ENCODE measurements at places on chromosomes 6 and 20.

- DNase-seq, result no peak
Measured at GRCh38 chr6:148814082-148814790, 67.4 kb downstream of the UST start.

GRCh38 chr20:59318803-59319202 is 18.4 kb downstream of the EDN3 start:
- DNase-seq, result no peak

DNA sequence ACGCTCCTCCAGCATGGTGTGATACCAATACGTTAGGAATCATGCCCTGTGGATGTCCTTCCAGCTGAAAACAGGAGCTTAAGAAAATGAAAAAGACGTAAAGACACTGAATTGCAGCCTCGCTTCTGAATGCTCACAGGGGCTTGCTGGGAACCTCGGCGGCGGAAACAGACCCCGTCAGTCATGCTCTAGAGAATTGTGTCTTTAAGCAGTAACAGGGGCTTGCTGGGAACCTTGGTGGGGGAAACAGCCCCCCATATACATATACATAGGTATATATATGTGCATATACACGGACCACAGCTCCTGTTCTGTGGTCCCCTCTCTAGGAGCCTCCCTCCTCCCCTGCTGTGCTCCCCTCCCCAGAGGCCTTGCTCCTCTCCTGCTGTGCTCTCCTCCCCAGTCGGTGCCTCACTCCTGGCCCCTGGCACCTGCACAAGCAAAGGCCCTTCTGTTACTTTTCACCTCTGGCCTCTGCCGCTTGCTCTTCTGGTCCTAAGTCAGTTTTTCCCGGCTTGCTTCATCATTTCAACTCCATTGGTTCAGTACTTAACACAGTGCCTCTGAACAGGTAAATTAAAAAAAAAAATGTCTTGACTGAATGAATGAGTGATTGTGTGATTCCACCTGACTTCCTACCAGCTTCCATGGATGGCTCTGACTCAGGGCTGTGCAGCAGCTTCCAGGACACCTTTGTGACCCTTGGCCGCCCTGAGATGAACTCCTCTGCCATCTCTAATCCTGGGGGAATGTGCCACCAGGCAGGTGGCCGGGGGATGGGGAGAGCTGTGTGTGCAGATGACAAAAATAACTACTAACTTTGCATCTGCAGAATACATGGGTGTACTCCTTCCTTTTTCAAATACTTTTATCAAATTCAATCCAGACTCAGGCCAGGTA is 246.1 kb downstream of the SMOC2 start:
- no peak for DNase-seq

DNA sequence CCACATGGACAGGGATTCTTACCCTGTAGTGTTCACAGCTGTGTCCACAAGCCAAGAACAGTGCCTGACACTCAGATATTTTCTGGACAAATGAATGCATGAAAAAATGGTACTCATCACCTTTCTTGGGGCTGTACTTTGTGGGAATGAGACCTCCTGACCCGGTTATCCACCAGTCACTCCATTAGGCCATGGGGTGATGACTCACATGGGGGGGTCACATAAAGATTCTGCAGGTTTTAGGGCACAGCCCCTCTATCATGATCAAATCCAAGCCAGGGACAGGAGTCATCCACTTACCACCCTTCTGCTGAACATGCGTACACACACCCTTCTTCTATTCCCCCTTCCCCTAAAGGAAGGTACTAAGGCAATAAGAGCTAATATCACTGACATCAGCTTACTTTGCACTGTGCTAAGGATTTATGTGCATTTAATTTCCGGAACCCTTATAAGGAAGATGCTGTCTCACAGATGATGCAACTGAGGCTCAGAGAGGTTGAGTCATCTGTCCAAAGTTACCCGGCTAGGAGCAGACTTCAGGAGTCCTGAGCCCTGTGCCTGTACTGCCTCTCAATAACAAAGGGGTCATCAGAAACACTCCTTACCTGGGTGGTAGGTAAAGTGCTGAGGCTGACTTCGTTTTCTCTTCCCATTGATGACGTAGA is 107.8 kb downstream of the NFATC2 start:
- DNase-seq, result no peak

DNA sequence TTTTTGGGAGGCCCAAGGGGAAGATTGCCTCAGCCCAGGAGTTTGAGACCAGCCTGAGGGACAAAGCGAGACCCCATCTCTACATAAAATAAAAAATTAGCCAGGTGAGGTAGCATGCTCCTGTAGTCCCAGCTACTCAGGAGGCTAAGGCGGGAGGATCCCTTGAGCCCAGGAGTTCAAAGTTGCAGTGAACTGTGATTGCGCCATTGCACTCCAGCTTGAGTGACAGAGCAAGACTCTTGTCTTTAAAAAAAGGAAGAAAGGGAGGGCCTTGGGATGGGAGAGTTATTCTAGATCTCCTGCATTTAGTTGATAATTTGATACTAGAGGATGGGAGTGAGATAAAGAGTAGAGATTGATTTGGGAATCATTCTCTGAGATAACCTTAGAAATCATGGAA is 68.1 kb downstream of the ITCH start:
- DNase-seq, result no peak

- DNase-seq, result no peak
Measured at GRCh38 chr6:158660333-158660754, 10.5 kb downstream of the SYTL3 start.

DNA sequence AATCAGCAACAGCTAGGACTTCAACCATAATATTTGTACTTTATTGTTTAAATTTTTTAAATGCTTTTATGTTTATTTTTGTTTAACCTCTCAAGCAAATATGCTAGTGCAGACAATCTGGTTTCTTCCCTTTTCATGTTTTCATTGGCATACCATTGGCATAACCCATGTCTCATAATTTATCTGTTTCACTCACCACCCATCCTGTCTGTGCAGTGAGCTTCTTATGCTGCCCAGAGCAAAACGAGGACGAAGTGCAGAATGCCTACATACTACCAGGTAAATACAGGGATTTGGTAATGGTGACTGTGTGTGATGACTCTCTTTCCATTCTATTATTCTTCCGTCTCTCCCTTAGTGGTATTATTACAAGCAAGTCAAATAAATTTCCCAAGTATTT is 361.4 kb upstream of the KCNQ5 start:
- no peak for DNase-seq

DNA sequence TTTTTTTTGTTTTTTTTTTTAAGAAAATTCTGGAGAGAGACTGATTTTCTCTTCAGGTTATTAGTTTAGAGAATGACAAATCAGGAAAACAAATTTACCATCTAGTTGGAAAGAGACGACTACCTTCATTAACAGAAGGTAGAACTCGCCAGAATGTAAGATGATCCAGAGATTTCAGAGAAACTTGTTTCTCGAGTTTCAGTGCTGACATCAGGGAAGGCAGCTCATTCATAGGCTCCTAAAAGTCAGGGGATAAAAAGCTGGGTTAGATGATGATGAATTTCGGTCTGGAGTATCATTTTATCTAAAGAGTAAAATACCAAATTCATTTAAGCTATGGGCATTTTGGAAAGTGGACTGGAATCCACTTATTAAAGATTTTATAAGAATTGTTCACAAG is 27.9 kb downstream of the ZNF334 start:
- DNase-seq, result no peak

DNA sequence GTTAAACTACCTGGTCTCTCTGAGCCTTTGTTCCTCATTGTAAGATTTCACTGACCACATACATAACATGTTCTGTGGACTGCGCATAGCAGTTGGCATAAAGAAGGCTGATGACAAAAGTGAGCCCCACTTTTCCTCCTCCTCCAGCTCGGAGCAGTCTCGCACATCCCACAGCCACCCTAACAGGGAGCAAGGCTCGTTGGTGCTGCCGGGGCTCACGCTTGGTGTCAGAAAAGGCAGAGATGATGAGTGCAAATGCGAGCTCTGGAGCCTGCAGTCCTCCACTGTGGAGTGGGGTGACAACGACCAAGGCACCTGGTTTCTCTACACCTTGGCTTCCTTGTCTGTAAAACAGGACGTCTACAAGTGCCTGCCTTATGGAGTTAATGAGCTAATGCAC is 9.7 kb downstream of the TGM3 start:
- no peak for DNase-seq

GRCh38 chr6:3310703-3311102 is 52.0 kb downstream of the PSMG4 start:
- no peak for DNase-seq

GRCh38 chr6:20379231-20379630 is 22.4 kb upstream of the E2F3 start:
- DNase-seq, result no peak

DNA sequence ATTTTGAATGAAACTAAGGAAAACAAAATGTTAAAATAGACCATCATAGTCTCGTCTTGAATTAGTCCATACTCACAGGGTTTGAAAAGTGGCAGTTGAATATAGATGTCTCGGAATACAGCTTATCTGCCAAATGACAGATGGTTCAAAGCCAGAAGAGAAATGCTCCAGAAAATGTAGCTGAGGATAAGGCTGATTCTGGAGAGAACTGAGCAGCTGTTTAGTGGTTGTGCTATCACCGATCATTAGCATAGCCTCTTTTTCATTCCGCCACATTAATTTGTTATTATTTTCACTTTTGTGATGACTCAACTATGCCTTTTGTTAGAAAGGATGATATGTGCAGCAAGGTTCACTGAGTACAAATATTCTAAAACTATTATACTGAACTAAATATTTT is 390.2 kb upstream of the MAN1A1 start:
- no peak for DNase-seq

- no peak for DNase-seq
Measured at GRCh38 chr20:49562311-49563014, 5.5 kb downstream of the PTGIS start.

GRCh38 chr20:59242714-59243626 is 57.4 kb upstream of the EDN3 start:
- DNase-seq, result no peak

DNA sequence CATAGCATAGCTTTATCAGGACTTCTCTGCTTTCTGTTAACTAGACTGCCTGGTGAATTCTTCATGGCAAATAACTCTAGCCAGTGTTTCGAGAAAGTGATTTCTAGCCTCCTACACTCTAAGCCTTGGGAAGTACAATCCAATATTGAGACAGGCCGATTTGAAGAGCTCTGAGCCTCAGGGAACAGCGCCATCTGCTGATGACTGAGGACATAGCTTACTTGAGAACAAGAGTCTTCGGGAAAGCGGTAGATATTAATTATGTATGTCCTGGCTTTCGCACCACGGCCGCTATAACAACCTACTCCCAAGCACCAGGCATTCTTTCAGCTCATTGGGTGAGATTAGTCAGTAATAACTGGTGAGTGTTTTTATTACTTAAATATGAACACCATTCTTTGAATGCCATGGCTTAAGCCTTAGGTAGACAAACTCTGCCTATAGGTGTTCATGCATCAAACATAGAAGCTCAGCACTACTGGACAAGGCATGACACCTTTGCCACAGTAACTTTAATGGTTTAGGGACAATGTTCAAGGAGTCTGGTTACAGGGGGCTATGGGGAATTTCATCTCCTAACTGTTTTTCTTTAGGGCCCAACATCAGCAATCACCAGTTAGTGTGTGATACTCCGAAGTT is 518.6 kb downstream of the BMP2 start:
- DNase-seq, result no peak

DNA sequence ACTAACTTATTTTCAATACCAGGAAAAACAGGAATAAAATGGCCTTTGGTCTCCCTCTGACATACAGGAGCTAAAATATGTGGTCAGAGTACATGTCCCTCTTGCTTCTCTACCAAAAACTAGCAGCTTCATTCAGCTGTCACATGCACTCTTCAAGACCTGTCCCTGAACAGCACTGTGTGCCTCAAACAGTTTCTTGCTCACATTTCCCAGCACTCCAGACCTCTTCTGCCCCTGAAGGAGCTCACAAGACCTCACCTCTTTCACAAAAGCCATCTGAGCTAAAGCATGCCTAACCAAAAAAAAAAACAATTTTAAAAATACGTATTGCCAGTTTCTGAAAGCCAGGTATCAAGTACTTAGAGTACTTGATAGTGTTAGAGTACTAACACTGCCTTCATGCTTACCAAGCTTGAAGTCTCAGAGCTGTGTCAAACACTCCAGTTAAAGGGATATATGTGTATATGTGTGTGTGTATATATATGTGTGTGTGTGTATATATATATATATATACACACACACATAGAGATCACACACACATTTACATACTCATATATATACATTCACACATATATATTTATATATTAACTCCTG is 148.3 kb upstream of the POU3F2 start:
- no peak for DNase-seq

DNA sequence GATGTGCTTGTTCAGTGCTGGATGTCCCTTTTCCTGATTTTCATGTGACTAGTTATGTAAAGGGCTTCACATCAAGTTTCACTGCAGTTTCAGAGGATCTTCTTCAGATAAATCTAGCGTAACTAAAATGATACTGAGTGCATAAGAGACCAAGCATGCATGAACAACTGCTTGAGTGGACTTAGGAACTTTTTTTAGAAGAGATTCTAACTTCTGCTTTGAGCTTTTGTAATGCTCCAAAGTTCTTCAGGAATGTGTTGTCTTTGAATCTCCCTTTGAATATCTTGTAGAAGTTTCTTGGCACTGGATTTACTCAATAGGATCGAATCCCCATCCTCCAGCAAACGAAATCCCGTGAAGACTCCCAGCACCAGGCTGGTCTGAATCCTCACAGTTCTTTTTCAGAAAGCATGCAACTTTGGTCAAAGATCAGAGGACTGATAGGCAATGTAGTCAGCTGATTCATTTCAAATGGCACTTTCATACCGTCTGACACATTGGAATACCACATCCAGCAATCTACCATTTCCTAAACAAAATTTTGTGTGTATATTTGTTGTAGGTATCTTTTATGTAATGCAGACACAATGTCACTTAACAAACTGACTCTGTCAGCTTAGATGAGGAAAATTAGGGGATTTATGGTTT is 33.2 kb downstream of the ENPP1 start:
- no peak for DNase-seq

DNA sequence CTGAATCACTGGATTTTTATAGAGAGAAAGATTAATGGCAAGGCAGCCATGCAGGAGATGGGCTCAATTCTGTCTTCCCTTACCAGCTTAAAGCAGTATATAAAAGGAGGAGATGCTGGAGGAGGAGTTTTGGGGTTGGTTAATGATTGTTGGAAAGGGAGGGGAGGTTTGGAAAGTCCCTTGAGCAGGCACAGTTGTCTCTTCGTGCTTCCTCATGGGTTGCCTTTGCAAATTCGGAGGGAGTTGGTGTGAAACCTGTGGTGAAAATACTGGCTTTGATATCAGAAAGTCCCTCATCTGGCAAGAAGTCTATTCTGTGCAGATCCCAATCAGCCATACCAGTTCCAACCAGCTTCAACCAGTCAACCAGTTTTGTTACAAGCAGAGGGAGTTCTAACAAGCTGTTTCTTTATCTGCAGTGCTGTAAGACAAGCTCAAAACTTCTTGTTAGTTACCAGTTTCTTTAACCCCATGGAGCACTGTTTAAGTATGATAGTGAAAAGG is 107.0 kb downstream of the HIVEP1 start:
- DNase-seq, result no peak

- no peak for DNase-seq
Measured at GRCh38 chr6:21371676-21372171, 221.8 kb upstream of the SOX4 start.
